Right lung (tissue), 10 donors: ENCODE measurements at places on chromosomes 13 and 19. TPM values are rescaled to one million over a fixed set of nuclear protein-coding genes. Genes with fewer than 3 reads are reported as not detected.

DNA sequence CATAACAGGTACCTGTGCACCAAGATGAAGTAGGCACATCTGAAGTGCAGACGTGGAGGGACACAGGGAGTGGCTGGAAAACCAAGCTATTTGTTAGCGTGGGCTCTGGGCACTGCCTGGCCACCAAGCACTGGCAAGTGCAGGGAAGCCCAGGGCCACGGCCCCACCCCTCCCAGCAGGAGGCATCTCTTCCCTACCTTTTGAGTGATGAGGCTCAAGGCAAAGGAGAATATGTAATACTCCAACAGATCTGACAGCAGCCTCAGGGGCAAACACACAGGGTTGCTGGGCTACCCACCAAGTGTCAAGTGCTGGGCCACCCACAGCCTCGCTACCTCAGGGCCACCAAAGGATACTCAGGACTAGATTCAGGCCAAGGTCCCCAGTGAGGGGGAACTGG lies 11.6 kb downstream of the TUBA3C start:
- no peak for DNase-seq

- no peak for DNase-seq
These were observed 4.4 kb upstream of the ZNF446 start for GRCh38 chr19:58471736-58472135.

GRCh38 chr19:10320602-10321416 lies 5.0 kb upstream of the FDX2 start:
- DNase-seq, result no peak

DNA sequence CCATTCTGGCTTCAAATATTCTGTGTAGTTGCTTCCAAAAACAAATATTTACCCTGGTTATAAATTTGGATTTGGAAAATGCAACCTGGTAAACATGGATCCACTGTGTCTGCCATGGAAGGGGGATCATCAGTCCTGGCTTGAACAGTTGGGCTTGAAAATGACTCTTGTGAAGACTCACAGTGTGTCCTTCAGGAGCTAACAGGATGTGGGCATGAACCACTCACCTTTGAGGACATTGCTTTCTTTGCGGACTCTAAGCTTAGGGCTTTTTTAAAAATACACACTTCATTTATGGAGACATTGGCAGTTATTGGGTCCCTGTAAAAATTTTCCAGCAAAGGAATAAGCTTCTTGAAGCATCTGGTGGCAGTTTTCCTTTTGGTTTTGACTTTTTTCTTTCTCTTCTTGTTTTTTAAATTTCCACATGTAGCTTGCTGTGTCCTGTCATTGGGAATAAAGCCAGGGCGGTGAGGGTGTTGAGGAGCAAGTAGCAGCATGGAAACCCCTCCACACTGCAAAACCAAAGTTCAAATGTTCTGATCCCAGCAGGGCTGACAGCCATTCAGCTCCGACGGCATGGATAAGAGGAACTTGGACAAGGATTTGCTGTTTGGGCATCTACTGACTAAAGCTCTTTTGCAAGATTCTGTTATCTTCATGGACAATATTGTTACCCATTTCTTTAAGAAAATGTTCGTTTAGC lies 39.5 kb upstream of the SERP2 start:
- DNase-seq, result no peak

DNA sequence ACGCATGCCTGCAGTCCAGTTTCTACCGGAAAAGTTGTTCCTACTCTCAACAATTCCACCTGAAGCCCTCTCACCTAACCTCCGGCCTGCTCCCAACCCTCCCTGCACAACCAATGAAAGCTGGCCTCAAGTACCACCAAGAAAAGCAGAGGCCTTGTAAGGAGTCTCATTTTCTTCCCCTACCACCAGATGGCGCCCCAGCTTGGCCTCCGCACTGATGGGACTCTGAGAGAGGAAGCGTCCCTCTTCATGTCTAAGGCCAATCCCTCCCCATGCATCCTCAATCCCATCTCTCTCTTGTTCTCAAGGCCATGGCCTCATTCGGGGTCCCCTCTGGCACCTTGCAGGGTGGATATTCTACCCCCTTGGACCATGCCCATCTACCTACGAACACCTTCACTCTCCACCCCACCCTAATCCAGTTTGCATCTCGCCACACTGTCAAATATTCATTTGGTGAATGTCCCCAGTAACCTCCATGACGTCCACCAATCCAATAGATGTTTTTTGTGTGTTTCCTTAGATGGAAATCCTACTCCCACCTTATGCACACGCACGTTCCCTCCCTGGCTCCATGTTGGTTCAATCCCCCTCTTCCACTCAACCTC lies 412.8 kb downstream of the ZNF536 start:
- DNase-seq, result no peak

DNA sequence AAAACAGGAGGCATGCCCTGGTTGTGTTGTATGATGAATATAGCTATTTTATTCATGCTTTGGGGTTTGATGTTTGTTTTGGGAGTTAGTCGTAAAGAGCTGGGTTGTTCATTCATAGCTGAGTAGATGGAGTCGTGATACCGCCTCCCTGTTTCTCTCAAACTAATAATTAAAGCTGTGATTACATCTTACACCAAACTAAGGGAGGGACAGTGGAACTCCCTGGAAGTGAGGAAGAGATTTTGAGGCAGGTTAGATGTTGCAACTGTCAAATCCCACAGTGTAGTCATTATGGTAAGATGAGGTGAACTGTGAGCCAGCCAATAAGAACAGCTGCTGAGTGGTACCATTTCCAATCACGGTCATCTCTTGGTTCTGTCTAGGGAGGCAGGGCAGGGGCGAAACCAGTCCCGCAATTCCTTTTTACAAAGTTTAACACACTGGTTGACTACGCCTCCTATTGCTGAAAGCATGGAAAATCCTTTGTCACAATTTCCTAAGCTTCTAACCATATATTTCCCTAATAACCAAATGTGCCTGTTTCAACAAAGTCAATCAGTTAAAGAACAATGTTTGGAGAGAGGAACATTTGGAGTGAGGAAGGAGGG lies 207.6 kb upstream of the SERP2 start:
- DNase-seq, result no peak

IFI30 gene
- 14.7 TPM for polyA plus RNA-seq

GRCh38 chr13:55263045-55263444 lies 1877.7 kb upstream of the PRR20A start:
- DNase-seq, result no peak

SHC2 gene
- 21.0 TPM for polyA plus RNA-seq
